ENCODE measurements at places on chromosomes 16 and 17.

DNA sequence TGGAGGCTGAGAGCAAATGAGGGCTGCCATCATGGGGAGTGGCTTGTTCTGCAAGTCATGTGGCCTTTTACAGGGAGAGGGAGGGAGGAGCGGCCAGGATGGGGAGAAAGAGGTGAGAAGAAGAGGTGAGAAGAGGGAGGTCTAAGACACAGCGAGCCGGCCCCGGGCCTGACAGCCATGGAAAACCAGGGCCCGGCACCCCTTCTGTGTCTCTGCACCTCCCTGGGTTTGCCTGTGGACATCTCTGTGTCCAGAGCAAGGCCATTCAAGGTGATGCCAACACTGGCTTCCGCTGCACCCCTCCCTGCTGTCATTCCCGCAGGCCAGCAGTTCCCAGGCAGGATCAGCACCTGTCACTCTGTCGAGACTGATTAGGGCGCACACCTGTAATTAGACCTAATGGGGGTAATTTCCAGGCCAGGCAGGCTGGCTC lies 75.6 kb downstream of the MGAT5B start:
- DNase-seq = peak; percentile 98

DNA sequence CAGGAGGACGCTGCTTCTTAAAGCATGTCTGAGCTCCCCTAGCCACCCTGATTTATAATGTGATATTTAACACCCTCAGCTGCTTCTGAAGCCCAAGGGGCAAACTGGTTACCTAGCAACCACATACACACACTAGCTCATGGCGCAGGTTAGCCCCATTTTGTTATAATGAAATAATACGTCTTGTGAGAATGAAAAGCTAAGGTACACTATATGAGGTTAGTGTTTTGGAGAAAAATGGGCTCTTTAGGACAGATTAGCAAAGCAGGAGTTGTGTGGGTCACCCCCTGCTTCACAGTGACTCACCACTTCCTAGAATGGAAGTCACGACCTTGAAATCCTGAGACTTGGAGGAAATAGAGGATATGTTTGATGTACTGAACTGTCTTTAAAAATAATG lies 404.8 kb upstream of the HSBP1 start:
- peak; percentile 17 for DNase-seq

GRCh38 chr16:27327586-27327915 lies 13.8 kb downstream of the IL4R start:
- no peak for DNase-seq

DNA sequence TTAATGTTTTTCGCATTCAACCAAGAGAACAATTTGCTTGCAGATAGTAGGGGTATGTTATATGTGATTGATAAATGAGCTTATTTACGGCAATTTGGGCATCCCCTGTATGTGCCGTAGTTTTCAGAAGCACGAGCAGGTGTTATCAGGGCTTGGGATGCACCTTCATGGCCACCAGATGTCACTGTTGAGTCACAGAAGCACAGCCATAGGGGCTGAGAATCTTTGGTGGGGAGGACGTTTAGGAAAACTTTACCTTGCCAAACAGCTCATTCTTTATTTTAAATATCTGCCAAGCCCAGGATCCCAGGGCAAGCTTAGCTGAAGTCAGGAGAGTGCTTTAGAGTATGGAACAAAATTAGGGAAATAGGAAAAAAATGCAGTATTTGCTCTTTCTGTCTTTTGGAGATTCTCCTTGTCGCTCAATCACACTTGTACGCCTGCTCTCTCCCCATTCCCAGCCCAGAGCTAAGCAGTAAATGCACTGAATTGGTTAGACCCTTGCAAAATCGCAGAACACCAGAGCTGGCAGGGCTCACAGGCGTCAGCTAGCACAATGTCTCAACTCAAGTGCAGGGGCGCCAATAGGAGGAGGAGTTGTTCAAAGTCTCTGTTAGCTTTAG lies 93.6 kb upstream of the MPHOSPH6 start:
- peak; percentile 30 for DNase-seq

DNA sequence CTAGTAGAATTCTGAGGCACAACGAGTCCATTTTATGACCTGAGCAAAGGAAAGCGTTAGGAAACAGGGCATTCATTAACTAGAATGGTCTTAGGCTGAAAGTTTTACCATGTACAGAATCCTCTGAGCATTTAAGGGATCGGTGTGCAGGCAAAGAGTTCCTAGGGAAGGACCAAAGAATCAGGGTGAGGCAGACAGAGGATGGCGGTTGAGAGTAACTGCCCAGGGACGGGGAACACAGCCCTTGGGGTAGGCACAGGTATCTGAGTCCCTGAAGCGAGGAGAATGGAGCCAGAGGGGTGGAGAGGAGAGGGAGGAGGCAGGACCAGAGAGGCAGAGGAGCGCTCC lies 14.0 kb upstream of the ITGB3 start:
- no peak for DNase-seq

- DNase-seq = no peak
Observed at GRCh38 chr17:72618001-72618509, 474.4 kb downstream of the SLC39A11 start.

DNA sequence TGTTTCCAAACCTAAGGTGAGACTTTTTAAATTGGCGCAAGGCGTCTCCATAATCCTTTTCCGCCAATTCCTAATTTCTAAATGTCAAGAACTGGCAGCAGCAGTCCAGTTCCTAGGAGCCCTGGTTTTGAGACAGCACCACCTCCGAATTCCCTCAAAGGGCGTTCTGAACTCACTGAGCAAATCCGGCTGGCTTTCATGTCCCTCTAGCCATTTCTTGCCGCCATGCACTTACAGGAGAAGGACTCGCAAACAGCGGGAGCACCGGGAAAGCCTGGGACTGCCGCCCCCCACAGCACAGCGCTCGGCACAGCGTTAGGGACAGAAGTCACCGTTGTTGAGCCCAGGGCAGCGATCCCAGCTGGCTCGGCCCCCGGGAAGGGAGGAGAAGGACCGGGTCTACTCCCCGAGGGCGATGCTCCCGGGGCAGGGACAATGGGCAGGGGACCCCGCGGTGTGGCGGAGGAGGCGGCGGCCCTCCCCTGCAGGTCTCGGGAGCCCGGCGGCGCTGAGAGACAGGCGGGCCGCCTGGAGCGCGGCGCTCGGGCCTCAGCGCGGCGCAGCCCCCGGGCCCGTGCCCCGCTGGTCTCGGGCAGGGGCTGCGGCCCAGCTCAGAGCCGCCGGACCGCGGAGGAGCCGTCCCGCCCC lies 545 bp downstream of the ARHGAP17 start:
- peak; percentile 21 for DNase-seq
